ENCODE measurements at places on chromosomes 16 and 17.

DNA sequence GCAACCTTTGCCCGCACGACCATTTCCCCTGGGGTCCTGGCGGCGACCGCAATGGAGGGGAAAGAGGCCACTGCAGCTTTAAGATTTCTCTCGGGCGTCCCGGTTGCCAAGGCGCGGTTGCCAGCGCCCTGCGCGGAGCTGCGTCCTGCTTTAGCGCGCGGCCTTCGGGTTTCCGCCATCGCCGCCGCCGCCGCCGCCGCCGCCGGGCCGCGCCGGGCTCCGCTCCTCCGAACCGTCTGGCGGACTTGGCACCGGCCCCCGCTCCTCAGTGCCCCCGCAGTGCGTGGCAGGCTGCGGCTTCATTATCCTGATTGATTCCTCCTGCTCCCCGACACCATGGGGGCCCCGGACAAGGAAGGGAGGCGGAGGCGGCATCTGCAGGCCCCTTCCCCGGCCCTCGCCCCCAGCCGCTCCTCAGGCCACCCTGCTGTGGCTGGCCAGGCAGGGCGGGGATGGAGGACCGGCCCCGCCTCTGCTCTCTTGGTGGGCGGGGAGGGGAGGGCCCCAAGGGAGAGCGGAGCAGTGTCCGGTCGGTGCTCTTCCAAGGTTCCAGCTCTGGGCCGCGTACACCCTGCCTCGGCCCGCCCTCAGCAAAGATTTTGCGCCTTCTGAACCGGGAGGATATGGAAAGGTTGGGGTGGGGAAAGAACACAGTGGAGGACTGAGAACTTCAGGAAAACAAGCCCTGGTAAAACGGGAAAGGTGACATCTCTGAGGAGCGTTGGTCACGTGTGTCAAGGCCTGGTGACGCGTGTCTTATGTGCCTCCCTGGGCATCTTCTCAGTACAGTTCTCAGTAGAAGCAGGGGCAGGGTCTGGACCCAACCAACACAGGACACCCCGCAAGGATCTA, 34.0 kb downstream of the NEUROD2 start:
- DNase-seq = peak; percentile 67

GRCh38 chr17:73883175-73883574, 238.9 kb upstream of the SDK2 start:
- DNase-seq = no peak

GRCh38 chr17:68238871-68239253, 9.0 kb upstream of the AMZ2 start:
- no peak for DNase-seq

DNA sequence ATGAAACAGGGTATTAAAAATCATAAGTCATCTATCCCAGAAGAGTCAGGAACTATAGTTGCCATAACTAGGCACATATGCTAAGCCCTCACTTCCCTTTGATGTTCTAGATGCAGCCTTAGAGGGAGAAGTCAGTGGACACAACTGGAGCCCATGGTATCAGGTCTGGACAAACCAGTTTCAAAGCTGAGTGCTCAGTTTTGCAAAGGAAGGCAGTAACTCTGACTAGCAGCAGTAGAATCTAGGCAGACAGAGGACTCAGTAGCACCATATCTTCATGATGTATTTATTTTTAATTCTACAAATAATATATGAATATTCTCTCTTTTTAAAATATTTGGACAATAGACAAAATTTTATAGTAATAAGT, 11.7 kb upstream of the FAM20A start:
- DNase-seq = no peak

DNA sequence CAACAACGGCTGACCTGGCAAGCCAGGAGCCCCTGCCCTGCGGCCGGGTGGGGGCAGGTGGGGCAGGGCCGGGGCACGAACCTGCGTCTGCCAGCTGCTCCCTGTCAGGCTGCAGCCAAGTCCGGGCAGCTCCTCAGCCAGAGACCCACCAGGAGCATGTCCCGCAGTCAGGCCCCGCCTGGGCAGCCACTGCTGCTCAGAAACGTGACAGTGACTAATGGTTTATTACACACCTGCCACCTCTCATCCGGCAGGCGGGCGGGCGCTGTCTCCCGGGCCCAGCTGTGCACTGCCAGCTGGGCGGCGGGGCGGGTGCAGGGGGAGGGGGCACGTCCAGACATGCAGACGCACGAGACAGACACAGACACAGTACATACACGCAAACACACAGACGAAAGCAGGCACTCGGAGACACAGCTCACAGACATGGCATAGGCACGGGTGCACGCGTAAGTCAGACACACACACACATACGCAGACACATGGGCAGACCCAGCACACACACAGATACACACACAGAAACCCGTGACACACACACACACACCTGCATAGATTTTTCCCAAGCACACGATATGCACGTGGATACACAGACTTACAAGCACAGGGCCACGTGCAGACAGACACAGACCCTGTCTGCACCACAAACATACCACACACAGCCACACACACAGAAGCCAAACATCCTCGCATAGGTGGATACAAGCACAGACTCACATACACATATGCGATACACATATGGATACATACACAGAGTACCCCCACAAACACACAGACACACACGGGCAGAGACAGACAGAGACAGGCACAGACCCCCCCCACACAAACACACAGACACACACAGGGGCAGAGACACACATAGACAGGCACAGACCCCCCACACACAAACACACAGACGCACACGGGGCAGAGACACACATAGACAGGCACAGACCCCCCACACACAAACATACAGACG, 248.3 kb upstream of the CIBAR2 start:
- DNase-seq = no peak

GRCh38 chr17:2571523-2572303, 21.7 kb upstream of the PAFAH1B1 start:
- peak; percentile 47 for DNase-seq

DNA sequence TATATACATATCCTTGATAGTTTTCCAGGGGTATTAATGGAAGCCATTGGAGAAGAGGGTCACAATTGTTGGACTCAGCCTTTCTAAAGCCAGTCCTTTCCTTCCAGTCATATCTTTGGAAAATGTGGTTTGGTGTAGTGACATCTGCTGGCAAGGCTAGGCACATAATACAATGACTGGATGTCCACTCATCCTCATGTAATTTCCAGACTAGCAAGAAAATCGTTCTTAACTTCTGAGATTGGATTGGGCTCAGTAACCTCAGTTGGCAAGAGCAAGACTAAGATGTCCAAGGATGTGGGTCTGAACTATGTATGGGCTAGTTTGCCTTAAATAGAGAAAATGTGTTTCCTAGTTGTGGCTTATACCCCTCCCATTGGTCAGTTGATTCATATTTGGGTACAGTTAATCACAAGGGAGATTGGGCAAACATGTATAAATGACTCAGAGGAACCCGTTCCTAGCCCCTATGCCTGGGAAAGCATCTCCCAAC, 8.7 kb upstream of the KAT7 start:
- DNase-seq = no peak

DNA sequence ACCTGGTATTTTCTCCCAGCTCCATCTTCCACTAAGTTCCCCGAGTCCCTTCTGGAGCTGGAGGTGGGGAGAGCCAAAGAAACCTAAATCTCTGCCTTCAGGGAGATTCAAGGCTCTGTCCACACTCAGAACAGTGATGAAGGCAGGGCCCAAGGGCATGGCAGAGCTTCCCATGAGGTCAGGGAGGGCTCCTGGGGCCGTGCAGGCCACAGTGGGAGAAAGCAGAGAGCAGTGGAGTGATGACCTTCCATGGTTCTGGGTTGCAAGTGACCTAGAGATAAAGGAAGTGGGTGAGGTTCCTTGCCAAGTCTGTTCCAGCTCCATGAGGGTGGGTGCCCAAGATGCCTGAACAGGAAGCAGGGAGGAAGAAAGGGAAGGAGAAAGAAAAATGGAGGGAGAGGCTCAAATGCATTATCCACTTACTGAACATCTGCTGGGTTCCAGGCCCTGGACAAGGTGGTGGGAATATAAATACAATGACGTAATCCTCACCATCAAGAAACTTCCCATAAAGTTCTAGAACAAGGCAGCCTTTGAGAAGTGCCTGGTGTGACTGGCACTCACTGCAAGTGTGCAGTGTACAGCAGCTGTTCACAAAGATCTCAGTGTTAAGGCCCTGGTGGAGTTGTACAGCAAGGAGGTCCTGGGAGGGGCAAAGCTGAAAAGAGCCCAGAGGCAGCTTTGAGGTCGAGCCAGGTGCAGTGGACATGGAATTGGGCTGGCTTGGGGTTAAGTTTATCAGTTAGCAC, 13.3 kb downstream of the TBKBP1 start:
- no peak for DNase-seq

DNA sequence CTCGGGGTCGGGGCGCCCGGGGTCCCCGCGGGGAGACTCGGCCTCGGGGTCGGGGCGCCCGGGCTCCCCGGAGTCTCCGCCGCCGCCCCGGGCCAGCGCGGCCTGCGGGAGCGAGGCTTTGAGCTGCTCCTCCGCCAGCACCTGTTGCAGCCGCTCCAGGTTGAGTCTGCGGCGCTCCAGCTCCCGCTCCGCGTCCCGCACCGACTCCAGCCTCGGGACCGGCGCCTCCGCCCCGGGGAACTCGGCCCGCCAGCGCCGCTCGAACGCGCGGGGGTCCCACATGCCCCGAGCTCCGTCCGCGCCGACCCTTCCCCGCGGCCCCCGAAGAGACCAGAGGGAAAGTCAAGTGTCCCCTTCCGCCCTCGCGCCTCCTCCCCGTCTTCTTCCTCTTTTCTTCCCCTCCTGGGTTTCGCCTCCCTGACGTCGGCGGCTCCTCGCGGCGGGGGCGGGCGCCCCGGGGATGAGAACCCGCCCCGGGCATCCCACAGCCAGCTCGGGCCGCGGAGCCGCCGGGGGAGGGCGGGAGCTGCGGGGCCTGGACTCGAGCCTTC, 40.8 kb upstream of the BHLHA9 start:
- peak; percentile 94 for DNase-seq

DNA sequence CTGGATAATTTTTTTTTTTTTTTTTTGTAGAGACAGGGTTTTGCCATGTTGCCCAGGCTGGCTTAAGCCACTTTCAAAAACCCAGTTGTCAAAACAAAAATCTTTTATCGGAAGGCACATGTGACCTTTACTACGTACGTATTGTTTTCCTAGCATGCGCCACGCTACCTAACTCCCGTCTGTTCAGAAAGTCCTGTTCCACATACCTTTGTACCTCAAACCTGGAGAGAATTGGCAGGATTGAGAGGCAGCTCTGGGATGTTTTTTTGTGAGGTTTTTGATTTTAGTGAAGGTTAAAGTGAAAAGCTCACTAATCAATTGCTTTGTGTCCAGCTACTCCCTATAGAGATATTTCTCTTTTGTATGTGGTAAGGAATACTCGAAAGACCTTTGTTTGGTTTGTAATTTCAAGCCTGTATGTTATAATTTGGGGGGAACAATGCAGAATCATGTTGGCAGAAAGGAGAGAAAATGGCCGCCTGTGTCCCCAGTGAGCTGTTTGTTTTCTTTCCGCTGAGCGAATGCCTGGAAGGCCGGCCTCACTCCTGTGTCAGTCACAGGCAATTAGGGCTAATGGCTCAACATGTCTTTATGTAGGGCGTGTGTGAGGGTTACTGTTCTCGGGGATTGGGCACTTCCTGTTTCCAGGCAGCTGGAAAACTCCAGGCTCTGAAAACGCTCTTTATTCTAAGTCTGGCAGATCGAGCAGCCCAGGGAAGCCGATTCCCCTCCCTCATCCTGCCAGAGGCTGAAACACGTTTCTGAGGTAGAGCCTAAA, 60.8 kb upstream of the CLEC18A start:
- no peak for DNase-seq
